Astrocyte of the spinal cord (primary cell): ENCODE measurements at places on chromosomes 2 and 18.

- no peak for DNase-seq
These were observed 889 bp downstream of the ANKRD29 start for GRCh38 chr18:23661735-23662308.

DNA sequence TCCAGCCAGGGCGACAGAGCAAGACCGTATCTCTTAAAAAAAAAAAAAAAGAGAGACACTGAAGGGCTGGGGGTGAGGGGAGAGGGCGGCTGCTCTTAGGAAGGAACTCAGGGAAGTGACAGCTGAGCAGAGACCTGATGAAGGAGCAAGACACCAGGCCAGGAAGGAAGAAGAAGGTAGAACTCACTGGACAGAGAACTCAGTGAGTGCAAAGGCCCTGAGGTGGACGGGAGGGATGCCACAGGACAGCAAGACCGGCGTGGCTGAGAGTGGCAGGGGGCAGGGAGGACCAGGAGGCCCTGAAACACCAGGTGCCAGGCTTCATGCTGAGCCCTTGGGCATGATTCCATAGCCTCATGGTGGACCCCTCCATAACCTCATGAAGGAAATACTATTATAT lies 18.2 kb downstream of the BIN1 start:
- no peak for DNase-seq

- DNase-seq: peak; percentile 68
These were observed 264.9 kb downstream of the ALPK2 start for GRCh38 chr18:58363767-58364540.

DNA sequence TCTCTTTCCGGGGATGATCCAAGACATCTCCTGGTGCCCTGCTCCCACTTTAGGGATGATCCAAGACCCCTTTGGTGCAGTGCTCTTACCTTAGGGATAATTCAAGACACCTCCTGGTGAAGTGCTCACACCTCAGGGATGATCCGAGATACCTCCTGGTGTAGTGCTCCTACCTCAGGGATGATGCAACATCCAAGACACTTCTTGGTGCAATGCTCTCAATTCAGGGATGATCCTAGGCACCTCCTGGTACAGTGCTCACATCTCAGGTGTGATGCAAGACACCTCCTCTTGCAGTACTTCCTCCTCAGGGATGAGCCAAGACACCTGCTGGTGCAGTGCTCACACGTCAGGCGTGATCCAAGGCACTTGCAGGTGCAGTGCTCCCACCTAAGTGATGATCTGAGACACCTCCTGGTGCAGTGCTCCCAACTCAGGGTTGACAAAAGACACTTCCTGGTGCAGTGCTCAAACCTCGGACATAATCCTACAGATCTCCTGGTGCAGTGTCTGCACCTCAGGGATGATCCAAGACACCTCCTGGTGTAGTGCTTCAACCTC lies 122.3 kb downstream of the ASB1 start:
- no peak for DNase-seq

DNA sequence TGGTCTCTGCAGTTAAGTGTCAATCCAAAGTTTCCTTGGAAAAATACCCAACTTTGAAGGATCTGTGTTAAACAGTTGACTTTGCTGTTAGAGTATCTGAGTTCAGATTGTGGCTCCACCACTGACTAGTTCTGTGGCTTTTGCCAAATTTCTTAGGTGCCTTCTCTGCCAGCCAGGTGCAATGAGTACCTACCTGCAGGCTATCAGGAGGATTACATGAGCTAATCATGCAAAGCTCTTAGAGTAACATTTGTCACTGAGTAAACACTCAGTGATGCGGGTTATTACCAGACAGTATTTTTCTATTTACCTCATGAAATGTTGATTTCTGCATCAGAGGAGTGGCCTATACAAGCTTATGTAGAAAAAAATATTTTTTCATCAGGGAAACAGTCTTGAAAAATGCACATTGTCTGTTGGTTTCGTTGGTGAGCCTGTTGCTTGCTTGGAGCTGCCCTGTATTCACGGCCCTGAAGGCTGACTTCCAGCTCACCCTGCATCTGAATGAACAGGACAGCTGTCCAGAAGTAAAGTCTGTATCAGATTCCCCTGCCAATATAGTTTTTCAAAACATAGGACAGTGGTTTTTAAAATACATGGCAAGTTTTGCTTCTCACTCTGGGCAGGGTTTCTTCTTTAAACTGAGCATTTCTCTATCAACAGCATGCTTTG lies 235.1 kb downstream of the CDCA7 start:
- DNase-seq: no peak

DNA sequence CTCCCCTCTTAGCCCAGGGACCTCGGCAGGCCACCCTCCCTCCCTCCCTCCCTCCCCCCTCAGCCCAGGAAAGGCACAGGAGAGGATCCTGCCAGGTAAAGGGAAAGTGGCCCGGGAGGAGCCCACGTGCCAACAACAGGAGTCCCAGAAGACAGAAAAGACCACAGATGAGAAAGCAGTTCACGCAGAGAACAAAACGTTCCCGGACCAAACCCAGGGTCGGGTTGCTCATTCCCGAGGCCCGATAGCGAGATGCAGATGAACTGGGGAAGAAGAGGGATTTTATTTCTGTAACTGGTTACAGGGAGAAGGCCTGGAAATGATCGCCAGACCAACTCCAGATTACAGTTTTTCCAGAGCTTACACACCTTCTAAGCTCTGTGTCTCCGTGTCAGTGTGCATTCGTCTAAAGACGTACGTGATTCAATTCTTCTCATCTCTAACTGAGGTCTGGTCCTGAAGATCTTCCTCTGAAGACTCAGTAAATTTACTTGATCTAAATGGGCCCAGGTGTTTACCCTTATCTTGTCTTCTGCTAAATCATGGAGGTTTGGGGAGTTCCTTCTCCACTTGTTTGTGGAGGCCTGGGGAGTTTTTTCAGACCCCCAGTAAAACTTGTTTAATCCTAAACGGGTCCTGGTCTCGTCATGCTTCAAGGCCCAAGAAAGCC lies 807 bp upstream of the NEU4 start:
- DNase-seq: no peak

DNA sequence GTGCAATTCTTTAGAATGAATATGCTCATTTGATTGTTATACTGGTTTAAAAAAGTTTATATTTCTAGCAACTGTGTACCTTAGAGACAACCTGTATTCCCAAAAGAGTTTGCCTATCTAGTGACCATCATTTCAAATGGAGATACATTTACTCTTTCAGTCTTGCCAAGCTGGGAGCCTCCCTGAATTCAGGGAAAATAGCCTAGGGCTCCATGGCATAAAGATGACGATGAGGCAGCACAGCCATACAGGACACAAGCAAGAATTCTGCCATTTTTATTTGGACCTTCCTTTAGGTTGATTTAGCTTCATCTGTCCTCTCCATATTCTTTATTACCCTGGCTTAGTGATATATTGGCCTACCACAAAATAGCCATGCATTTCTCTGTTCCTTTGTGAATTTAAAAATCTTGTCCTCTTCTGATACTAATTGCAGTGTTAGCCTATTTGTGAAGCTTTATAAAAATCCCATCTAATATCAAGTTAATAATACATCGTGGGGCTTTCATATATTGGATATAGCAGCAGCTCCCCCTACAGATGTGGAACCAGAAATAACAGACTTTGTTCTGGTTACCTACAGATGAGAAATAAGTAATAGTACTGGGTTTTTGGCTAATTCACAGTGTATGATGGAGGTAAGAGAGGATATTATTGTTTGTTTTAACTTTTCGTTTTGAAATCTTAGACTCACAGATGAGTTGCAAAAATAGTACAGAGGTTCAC lies 1661.9 kb upstream of the PIK3C3 start:
- DNase-seq: no peak

DNA sequence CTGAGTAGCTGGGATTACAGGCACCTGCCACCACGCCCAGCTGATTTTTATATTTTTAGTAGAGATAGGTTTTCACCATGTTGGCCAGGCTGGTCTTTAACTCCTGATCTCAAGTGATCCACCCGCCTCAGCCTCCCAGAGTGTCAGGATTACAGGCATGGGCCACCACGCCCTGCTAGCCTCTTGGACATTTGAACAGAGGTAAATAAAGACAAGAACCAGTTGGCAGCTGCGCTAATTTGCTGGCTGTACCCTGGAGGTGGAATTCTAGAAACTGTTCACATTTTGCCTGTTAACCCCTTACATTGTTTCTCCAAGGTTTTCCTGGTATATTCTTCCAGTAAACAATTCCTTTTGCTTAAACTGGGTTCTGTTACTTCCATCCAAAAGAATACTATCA lies 132.9 kb downstream of the CDH2 start:
- DNase-seq: no peak

DNA sequence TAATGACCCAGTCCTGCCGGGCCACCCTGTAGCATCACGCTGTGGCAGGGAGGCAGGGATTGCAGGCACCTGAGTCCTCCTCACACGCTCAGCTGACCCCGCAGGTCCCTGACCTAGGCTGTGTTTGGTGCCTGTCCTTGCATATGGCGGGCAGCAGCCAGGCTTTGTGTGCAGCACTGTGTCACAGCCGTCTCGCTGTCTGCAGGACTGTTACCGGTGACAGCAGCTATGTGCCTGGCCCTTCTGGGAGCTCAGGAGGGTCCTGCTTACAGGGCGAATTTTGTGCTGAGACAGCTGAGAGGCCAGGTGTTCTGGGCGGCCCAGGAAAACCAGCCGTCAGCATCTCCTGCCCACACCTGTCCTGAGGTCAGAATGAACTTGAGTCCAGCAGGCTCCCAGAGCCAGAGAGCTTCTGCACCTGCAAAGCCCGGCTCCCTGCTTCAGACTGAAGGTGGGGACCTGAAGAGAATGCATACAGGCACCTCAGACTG lies 10.4 kb upstream of the ARID5A start:
- no peak for DNase-seq

DNA sequence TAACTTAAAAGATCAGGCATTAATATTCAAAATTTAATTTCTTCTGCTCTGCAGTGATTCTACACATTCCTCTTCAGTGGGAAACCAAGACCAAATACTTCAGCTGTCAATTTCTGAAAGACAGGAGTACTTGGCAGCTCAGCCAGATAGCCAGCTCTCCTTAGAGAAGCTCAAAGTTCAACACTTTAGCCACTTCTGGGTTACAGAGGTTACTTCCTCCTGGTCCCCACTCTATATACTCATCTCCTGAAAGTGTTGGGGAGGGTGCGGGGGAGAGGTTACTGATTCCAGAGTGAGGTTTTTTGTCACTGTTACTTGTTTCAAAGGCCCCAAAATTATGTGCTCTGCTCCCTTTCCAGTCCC lies 4.1 kb downstream of the CYTIP start:
- no peak for DNase-seq

DNA sequence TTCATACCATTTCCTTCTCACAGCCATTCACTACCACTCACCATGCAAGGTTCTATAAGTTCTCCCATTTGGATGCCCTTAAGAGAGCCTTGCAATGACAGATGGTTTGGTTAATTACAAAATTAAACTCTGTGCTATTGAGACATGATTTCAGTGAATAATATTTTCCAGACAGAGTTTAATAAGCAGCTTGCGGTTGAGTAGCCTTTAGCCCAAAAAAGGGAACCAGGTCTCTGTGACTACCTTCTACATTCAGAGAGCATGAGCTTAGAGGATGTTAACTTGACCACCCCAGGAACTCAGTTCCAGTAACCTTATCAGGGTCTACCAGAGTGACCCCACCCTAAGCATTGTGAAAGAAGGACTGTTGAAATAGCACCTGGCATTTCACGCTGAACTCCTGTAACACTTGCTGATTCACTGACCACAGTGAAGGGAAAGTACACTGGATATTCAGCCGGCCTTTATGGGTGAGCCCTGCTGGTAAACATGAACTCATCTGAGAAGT lies 1173.1 kb upstream of the ZEB2 start:
- peak; percentile 89 for DNase-seq
